ENCODE measurements at places on chromosomes 5 and 9. TPM values are rescaled to one million over a fixed set of nuclear protein-coding genes. Genes with fewer than 3 reads are reported as not detected.
A peak's percentile ranks its signal among the peaks of the same experiment; 100 is the strongest.

DNA sequence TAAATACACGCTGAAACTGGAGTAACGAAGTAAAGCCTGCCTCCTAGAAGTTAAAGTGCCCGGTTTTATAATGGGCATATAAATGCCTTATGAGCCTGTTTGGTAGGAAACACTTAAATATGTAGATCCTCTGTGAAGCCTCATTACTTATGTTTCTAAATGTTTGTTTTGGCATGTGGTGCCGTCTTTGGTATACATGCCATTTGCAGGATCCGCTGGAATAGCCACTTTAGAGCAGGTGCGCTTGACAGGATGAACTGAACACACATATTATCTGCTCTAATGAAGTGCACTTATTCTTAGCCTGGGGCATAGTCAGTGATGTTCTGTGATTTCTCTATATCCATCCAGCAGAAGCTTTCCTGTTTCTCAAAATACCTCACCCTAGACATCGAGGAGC is 778.1 kb upstream of the WWC1 start:
- no peak for DNase-seq

DNA sequence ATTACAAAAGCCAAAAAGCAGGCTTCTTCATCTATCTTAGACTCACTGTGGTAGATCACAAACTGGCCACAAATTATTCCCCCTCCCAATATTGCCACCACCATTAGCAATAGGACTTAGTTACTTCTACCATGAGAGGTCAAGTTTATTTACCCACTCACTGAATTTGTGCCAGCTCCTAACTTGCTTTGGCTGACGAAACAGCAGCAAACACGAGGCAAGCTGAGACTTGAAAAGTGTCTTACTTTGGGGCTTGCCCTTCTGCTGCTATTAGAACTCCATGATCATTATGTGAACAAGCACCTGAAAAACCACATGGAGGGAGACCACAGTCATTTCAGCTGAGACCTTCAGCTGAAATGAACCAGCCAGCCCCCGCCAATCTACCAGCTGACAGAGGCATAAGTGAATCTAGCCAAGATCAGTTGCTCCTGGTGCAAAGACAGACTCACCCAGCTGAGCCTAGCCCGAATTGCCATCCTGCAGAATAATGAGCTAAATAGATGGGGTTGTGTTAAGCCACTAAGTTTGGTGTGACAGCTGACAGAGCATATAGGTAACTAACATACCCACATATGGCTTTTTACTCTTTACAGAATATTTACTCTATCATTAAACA is 5.7 kb downstream of the WDR41 start:
- DNase-seq = no peak

GRCh38 chr9:78031893-78032729 is 500 bp upstream of the GNAQ start:
- no peak for DNase-seq

- DNase-seq = no peak
Measured at GRCh38 chr9:89805571-89806292, 200.9 kb downstream of the GADD45G start.

DNA sequence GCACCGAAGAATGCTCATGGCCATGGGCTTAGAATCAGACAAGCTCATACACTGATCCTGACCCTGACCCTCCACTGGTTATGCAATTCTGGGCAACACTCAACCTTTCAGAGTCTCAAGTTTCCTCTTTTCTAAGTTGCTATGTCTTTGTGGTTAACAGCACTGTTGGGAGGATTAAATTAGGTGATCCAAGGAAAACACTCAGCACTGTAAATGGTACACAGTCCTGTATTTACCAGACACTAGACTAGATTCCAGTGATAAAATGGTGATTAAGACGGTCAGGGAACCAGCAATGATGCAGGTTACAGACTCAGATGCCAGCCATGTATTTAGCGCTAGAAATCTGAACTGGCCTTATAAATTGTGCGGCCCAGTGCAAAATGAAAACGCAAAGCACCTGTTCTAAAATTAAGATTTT is 8.1 kb downstream of the ARL15 start:
- DNase-seq = no peak

GRCh38 chr5:163659568-163659902 is 154.1 kb downstream of the MAT2B start:
- DNase-seq = no peak

GRCh38 chr5:37840053-37841034 is 503 bp upstream of the GDNF start:
- DNase-seq = no peak

DNA sequence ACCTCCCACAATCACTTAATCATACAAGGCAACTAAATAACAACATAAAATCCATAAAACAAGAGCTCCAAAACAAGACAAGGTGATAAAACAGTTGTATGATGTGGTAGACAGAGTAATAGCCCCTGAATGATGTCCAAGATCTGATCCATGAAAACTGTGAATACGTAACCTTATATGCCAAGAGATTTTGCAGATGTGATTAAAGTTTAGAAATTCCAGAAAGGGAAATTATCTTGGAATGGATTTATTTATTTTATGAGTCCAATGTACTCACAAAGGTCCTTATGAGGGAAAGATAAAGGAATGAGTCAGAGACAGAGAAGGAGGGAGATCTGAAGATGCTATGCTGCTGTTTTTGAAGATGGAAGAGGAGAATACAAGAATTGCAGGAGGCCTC is 1775.7 kb upstream of the C9orf72 start:
- DNase-seq = no peak

GRCh38 chr5:79032031-79032695 is 37.3 kb downstream of the DMGDH start:
- DNase-seq = peak; percentile 23

- DNase-seq = no peak
Measured at GRCh38 chr5:31062902-31063580, 130.4 kb upstream of the CDH6 start.

DNA sequence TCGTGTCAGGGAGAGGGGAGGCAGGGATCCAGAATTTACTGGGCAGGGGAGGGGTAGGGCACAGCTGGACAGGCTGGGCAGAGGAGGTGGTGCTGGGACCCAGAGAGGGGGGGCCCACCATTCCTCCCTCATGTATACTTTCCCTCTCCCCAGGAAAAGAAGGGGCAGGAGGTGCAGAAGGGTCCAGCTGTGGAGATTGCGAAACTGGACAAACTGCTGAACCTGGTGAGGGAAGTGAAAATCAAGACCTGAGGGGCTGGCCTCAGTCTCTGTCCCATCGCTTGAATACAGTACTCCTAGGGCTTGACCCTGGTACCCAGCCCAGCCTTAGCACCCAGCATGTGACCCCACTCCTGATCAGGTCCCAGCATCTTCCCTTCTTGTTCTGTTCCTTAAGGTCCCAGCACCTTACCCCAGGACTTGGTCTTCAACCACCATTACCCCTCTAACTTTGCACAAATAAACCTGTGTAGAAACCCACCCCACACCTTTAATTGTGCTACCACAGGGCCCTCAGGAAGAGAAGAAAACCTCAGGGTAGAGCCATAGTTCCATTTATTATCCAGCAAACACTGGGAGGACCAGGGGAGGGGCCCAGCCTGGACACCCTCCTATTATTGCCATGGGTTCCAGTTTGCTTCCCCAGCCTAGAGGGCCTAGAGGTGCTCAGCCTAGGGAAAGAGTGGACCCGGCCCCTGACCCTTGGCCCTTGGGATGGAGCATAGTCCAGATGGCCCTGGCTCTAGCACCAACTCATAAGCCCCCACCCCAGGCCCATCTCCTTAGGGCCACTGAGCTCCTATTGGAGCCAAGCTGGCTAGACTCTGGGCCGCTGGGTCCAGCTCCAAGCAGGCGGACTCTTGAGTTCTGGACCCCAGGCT is 2.0 kb downstream of the ENHO start:
- DNase-seq = no peak

- DNase-seq = no peak
Measured at GRCh38 chr5:17893026-17893635, 258.9 kb downstream of the TAF11L14 start.

DNA sequence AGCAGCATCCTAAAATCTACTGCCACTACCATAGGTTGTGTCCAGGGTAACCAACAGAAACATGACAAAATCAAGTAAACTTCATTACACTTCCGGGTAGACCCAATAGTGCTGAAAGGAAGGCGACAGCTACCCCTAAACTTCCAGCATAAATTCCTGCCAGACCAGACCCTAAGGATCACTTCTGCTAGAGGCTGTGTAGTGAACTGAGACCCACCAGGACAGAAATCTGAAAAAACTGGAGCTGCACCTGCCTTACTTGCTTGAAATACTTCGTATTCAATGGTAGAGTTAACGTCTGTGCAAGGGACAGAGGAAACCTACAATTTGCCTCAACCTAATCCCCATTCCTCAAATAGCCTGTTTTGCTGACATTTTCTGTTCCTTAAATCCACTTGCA is 1.0 kb upstream of the SECISBP2 start:
- no peak for DNase-seq

- no peak for DNase-seq
Measured at GRCh38 chr5:150352244-150353031, 5.1 kb upstream of the TCOF1 start.

DNA sequence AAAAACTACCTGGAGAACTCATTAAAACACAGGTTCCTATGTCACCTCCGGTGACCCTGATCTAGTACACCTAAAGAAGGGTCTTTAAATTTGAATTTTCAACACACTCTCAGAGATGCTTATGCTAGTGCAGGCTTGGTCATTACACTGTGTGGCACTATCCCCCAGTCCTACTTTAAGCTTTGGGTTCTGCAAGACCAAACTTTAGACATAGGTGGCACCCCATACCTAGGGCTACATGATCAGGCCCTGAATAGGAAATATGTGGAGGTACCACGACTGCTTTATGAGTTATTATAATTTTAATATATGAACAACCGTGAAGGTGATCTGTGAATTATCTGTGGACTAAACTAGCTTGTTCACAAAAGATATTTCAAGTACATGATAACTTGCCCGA is 201.3 kb upstream of the OR13F1 start:
- DNase-seq = no peak

- DNase-seq = no peak
Measured at GRCh38 chr9:4600368-4600767, 61.7 kb upstream of the PLPP6 start.

- DNase-seq = no peak
Measured at GRCh38 chr9:95610006-95610785, 93.4 kb upstream of the PTCH1 start.

GRCh38 chr5:169810524-169810923 is 169.8 kb downstream of the INSYN2B start:
- DNase-seq = no peak

DNA sequence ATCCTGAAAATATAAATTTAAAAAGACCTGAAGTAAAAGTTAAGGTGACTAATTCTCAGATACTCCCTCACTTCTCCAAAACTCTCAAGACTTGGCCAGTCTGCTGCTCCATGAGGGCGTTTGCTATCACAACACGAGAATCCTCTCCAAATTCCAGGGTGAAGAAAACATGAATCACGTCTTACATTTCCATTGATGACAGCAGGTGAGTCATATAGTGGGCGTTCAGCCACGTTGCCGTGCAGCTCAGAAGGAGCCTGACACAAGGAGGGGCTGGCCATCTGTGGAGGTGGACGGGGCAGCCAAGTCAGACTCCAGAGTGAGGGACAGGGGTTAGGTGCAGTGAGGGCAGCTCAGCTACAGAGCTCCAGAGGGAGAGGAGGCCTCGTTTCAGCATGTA is 555.1 kb upstream of the ADAMTS16 start:
- DNase-seq = peak; percentile 44

DNA sequence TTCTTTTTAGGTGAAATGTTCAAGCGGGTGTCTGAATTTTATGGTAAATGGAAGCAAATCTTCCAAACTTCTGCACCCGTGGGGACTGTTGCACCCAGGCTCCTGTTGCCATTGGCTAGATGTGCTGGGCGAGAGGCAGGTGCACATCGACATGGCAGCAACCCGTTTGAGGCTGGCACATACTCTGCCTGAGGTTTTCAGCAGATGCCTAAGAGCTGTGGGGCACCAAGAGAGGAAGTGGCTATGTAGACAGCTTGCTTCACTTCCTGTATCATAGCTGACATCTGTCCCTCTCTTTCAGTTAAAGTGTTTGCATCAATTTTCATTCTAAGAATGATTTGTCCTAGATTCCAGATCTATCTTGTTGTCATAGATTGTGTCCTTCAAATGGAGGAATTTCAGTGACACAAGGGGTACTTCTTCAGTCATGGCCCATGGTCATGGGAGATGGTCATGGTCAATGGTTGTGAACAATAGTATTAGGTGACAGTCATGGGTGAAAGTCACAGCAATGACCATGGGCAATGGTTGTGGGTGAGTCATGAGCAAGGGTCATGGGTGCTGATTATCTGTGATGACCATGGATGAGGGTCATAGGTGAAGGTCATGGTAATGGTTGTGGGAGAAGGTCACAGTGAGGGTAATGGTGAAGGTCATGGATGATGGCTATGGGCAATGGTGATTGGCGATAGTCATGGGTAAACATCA is 115.1 kb upstream of the IRX4 start:
- DNase-seq = no peak

DNA sequence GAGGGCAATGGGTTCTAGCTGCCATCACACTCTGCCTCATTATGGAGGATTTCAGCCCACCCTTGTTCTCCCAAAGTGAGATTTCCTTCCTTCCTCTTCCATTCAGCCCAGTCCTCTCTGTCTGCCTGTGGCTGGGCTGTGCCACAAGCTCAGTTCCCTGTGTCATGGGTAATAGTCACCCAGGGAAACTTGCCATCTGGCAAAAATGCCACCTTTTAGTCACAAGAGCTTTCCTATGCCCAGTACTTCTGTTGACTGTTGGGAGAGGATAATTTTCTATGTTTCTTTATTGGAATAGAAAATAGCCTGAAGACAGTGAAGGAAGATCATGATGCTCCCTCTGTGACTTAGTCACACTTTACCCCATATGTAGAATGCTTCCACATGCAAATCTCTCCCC is 71.4 kb downstream of the TLR4 start:
- no peak for DNase-seq

DNA sequence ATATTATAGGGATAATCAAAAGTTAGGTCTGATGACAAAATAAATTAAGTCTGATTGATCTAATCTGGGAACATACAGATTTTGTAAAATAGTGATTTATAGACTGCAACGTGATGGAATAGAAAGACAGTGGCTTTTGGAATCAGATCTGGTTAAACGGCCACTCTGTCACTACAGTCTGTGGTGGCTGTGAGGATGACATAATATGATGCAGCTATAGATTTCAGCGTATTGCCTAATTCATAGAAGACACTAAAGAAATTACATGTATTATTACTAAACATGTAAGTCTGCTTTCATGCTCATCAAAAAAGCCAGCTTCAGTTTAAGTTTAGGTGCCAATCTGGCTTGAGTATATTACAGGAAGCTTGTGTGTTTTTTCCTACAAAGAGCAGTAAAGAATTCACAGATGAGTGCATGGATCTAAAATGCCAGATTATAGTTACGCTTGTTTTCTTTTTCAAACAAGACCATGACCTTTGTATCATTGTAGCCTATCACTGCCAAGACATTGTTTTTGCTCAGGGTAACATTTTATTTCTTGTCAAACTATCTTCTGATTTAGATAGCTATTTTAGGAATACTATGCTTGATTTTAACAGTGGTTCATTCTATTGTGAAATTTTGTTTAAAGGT is 25.7 kb downstream of the CPEB4 start:
- DNase-seq = no peak

The BAAT gene
- total RNA-seq = not detected

The ZBTB26 gene
- 2.9 TPM for total RNA-seq

The CARTPT gene
- not detected for total RNA-seq

The PKD2L2 gene
- total RNA-seq = not detected

The PCDHGA11 gene
- 2.6 TPM for total RNA-seq

The IFNK gene
- not detected for total RNA-seq

The SV2C gene
- total RNA-seq = not detected

The IRGM gene
- total RNA-seq = not detected

The UGT3A2 gene
- total RNA-seq = not detected

The SOHLH1 gene
- total RNA-seq = not detected
